ENCODE measurements at places on chromosomes 2 and 18.

DNA sequence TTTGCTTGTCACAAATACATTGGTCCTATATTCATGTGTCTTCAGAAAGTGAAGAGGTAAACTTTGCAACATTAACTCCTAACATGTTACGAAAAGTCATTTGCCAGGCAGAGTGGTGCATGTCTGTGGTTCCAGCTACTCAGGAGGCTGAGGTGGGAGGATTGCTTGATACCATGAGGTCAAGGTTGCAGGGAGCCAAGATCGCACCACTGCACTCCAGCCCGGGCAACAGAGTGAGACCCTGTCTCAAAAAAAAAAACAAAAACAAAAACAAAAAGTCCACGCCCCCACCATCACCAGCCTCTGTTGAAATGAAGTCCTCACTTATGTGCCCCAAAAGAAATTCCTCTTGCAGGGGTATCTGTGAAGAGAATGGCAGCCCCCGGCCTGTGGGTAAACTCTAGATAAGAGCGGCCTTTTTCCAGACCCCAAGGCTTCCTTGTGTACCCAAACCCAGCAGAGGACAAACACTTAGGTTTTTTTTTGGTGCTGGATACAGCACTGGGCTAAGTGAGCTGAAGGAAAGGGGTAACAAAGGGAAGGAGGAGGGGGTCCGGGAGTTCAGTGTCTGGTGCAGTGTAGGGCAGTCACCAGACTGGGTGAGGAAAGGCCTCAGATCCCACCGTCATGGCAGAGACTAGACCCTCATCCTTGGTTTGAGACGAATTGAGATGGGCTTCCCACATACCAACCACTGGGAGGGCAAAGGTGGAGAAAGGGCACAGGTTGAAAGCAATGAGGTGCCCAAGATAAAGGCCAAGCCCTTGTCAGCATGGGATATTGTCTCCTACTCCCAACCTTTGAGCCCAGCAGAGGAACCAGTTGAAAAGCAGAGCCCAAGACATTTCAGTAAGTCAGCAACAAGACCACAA is 19.2 kb downstream of the HSPD1 start:
- no peak for DNase-seq

DNA sequence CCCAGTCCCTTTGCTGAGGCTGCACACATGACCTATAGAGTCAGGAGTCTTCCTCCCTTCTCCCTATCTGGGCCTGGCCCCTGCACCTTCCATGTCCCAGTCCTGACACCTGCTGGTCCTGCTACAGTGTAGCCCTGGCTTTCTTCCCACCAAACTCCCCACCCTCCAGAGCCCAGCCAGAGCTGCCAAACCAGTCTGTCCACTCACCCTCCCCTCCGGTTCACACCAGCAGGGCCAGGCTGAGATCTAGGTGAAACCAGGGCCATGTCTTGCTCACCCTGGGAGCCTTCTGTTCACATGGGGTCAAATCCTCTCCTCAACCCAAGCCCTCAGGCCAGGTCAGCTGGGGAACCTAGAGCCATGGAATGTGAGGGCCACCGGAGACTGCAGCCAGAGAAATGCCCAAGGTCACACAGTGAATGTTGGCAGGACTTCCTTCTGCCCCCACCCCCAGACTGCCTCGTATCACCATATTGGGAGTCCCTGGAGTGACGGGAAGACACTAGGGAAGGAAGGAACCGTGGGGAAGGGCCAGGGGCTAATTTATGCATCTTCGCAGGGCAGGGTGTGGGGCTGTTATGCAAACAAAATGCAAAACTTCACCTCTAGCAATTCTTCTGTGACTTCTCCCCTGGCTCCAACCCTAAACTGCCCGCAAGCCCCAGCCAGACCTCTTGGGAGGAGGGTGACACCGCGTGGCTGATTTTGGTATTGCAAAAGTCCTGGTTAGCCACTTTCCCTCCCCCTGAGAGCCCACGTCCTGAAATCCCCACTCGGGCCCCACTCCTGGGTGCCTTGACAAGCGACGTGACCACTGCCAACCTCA is 14.6 kb downstream of the TNS1 start:
- DNase-seq = no peak

DNA sequence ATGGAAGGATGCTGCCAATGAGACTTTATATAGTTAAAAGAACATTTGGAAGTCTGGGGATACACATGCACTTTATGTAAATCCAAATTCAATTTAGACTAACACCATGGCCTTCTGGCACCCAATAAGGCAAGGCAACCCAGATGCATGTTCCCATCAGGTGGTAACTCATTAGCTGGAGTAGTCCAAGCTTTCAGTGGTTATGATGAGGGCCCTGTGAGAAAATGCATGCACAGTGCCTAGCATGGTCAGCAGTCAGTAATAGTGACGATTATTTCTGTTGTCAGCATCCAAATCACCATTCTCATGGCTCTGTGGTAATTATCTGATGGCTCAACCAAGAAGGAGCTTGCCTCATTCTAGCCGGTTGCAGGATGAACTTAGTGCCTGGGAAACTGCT is 70.3 kb upstream of the CTLA4 start:
- no peak for DNase-seq

DNA sequence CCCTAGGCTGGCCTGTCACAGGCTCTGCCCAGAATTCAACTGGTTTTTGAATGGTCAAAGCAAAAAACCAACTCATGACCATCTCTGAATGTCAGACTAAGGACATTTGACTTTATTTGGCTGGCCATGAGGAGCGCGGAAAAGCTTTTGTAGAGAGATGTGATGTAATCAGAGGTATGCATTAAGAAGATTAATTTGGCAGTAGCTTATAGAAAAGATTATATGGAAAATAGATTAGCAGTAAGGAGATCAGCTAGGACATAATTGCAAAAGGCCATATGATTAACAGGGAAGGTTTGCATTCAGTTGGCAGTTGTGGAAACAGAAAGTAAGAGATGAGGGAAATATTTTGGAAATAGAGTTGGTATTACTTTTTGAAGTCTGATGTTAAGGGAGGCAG is 12.3 kb upstream of the TTR start:
- no peak for DNase-seq

GRCh38 chr18:10340821-10341220 is 113.6 kb upstream of the APCDD1 start:
- no peak for DNase-seq

DNA sequence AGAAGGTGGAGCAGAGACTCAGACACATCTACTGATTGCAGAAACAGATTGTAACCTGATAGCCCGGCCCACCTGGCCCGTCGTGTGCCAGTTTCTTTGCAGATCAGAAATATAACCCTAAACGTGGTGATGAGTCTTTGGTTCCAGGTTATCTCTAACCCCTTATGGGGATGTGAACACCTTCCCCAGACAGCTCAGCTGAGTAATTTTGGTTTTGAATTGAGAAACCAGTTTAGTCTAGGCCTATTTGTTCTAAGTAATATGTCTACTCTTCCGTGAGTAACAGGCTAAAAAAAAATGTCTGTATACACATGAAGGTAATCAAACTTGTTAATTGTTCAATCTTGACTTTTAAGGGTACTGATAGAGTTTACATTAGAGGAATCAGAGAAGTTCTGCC is 35.7 kb downstream of the RASGRP3 start:
- no peak for DNase-seq

DNA sequence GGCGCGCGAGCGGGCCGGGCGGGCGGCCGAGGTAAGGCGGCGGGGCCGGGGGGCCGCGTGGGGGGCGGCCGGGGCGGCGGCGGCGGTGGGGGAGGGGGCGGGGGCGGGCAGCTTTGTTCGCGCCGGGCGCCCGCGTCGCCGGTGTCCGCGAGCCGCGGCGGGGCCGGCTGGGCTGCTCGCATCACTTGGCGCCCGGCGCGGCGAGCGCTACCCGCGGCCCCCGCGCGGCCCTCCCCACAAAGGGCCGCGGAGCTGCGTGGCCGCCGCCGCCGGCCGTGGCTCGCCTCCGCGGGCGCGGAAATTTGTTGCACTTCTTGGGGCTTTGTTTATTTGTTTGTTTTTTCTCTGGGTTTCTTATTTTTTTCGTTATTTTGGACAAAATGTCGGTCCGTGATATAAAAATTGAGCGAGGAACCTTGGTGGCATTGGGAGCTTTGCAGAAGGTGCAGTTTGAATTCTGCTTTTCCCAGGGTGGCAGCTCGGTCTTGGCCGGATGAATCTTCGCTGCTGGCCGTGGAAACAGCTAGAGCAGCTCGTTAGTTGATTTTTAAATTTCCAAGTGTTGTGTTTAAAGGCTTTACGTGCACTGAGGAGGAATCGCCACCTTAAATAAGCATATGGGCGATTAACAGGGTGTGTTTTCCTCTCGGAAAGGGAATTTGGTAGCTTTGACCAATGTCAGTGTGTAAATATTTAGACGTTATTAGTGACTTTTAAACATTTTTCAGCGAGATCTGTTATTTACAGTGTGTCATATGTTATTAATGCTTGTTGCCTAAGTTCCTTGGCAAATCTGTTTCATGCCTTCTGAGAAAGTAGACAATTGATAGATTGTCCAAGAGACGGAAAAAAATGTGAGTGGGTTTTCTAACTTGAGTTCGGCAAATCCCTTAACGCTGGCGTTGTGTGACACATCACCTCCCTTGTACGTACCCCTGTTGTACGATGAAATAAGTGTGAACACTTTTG is 822 bp downstream of the UBE2E3 start:
- DNase-seq = no peak

- peak; percentile 70 for DNase-seq
Observed at GRCh38 chr2:217331523-217332416, 471.9 kb upstream of the TNP1 start.

DNA sequence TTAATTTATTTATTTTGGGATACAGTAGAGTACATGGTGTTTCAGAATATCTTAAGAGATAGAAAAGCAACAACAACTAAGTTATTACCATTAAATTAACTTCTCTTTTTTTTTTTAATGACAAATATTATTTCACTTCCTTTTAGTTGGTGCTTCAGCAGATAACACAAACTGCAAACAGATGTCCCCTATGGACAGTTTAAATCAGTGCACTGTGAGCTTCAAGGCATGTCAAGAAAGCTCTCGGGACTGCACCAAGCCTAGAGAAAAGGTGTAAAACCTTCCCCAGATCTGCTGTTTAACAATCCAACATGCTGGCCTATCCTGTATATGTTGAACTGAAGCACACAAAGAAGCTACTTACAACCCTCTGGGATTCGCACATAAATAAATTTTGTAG is 122.7 kb downstream of the TCF4 start:
- no peak for DNase-seq

- no peak for DNase-seq
Observed at GRCh38 chr2:96655526-96655925, 13.0 kb downstream of the FER1L5 start.

GRCh38 chr2:72143441-72144273 is 4.0 kb downstream of the CYP26B1 start:
- no peak for DNase-seq

- DNase-seq = no peak
Observed at GRCh38 chr18:42052122-42052708, 97.2 kb downstream of the PIK3C3 start.

GRCh38 chr2:133633881-133634409 is 65.7 kb upstream of the NCKAP5 start:
- no peak for DNase-seq

- DNase-seq = no peak
Observed at GRCh38 chr2:105449076-105449475, 50.2 kb upstream of the FHL2 start.

DNA sequence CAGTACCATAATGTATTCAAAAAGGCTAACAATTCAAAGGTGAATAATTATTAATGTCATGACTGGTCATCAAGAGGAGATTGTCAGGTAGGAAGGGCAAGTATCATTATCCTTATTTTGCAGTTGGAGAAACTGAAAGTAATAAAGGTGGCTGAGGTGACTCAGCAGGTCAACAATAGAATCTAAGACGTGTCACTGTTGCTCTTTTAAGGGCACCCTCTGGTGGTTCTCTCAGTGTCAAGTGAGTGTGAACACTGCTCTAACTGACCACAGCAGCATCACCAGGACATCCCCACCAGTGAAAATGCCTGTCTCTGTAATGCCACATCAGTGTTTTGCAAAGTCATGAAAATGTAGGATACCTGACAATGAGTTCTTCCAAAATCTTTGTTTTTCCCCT is 69.7 kb downstream of the DCC start:
- DNase-seq = no peak

DNA sequence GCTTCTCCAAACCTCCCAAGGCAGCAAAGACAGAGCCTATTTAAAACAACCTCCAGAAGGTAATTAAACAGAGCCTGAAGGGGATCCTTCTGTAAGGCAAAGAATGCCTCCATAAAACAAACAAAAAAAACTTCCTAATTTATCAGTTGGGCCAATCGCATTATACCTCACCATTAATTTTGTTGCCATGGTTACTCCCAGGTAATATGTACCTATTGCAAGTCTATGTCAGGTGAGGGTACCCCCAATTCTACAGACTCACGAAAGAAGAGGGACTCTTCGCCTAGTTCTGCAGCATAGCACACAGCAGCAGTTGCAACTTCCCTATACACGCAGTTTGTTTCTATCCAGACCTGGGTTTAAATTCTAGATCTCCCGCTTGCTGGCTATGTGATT is 38.8 kb downstream of the SFXN5 start:
- no peak for DNase-seq

- peak; percentile 20 for DNase-seq
Observed at GRCh38 chr2:181466661-181467576, 9.7 kb downstream of the ITGA4 start.

DNA sequence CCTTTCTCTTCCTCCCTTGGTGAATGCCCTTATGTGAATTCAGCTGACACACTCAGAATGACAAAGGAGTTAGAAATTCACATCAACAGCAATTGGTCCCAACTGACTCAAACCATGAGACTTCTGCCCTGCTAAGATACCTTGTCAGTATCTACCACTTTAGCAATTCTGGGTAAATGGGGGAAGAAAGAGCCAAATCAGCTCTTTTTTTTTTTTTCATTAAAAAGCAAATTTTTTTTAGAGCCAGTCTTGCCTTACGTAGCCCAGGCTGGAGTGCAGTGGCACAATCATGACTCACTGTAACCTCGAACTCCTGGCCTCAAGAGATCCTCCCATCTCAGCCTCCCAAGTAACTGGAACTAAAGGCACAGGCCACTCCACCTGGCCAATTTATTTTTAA is 1.7 kb upstream of the PPP4R1 start:
- DNase-seq = no peak

- DNase-seq = peak; percentile 23
Observed at GRCh38 chr2:121521359-121521758, 9.3 kb upstream of the RNU4ATAC start.

All from AG04450 (cell line).